Myometrial cell (primary cell): ENCODE measurements at places on chromosomes 2 and 18. TPM values are rescaled to one million over a fixed set of nuclear protein-coding genes. Genes with fewer than 3 reads are reported as not detected.

Gene CYTIP
- total RNA-seq: not detected in 2 replicates

Gene NETO1
- 0.18 and 0.29 TPM in 2 replicates for total RNA-seq

Gene TXNL4A
- total RNA-seq: 59.7 and 75.0 TPM in 2 replicates

Gene MYCN
- total RNA-seq: 1.2 TPM in 1 of 2 replicates, not detected in the other

Gene FBXO11
- total RNA-seq: 29.1 and 35.4 TPM in 2 replicates

Gene POMC
- 4.1 and 4.3 TPM in 2 replicates for total RNA-seq

Gene SLC14A1
- total RNA-seq: 0.29 and 0.89 TPM in 2 replicates

Gene METAP1D
- total RNA-seq: 6.9 and 9.8 TPM in 2 replicates

Gene TMEM169
- 1.1 and 2.0 TPM in 2 replicates for total RNA-seq

Gene SOX11
- total RNA-seq: 0.18 and 0.29 TPM in 2 replicates

Gene ECEL1
- not detected in 2 replicates for total RNA-seq

Gene SRD5A2
- not detected in 2 replicates for total RNA-seq

Gene PAX8
- total RNA-seq: 0.18 and 0.86 TPM in 2 replicates

Gene CAD
- 41.5 and 65.4 TPM in 2 replicates for total RNA-seq

Gene TDRD15
- total RNA-seq: not detected in 2 replicates

Gene SSB
- total RNA-seq: 77.0 and 130 TPM in 2 replicates

Gene MARCHF4
- total RNA-seq: 1.4 and 2.6 TPM in 2 replicates

Gene ONECUT2
- total RNA-seq: not detected in 2 replicates
